ENCODE measurements at places on chromosomes 3 and 15.

GRCh38 chr15:100602823-100603393, 519 bp downstream of the ASB7 start:
- DNase-seq: peak; percentile 88

DNA sequence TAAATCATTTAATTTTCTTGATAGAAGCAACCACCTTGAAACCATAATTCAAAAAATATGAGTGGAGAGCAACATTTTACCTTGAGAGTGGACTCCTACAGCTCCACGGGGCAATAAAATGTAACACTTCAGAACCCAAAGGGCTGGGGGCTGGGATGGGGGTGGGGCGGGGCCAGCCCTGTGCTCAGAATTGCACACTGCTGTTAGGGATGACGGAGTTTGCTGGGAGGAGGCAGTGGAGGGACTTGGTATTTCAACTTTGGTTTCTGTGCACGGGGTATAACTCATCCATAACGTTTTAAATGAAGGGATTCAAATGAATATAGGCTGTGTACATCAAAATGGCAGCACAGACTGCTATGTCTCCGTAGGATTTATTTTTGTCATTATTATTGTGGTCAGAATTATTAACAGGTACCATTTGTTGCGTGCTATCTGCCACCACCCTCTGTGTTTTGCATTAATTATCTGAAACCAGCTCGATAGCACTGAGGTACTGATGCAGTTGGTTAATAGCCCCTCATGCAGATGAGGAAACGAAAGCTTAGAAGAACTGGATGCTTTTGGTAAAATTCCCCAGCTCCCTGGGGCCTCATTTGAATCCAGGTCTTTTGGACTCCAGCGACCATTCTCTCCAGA, 29.4 kb upstream of the WNT5A start:
- DNase-seq: no peak

GRCh38 chr3:159796744-159797143, 191.9 kb upstream of the IL12A start:
- DNase-seq: no peak

DNA sequence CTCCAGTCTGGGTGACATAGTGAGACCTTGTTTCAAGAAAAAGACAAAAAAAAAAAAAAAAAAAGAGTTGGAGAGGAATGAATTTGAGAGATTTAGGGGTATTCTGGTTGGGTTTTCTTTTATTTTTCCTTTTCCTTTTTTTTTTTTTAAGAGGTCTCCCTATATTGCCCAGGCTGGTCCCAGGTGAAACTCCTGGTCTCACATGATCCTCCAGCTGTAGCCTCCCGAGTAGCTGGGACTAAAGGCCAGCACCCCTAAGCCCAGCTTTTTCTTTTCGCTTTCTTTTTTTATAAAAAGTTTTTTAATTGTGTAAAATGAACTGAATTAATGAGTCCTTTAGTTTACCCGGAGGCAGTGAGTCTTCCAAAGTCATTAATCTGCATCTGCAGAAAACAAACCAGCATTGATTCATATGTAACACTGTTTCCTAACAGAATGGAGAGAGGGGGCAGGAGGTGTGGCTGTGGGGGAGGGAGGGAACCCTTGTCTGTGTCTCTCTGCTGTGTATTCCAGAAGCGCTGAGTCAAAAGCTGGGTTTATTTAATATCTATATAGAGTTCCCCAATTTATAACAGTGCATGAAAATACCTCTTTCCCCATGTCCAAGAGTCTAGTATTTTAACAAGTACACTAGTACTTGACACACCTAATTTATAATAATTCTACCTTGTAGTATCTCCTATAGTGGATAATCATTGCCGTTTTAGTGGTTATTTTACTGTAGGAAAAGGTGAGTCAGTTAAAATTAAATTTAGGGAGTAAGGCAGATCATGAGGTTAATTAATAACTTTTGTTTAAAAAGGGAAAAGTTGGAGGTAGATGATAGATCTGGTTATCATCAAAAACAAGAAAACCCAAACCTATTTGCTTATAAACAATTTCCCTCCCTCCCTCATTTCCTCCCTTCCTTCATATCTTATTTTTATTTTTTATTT, 2.6 kb upstream of the DPPA4 start:
- no peak for DNase-seq

DNA sequence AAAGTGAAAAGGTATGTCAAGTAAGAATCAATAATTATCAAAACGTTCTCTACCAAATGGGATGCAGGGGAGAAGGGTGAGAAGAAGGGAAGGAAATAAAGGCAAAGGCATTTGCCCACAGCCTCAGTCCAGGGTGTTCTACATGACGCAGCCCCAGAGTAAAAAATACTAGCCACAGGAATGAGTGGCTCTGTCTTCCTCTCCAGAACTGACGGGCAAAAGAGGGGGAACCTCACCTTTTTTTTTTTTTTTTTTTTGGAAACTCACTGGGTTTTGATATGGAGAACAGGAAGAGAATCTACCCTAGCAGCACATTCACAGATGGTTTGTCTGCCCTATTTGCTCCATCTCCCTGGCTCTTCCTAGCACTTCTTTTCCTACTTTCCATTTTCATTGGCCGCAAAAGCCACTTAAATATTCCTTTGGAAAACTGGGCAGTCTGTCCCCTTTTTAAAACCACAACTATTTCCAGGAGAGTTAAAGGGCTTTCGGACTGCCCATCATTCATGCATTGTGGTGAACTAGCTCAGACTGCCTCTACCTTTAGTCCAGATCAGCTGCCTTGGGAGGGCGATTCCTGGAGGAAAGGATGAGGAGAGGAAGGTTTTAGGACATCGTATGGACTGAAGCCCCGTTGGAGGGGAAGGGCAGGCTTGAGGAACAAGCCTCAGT, 28.2 kb downstream of the B3GNT5 start:
- no peak for DNase-seq

All from stimulated activated effector memory CD8-positive, alpha-beta T cell treated with anti-CD3 and anti-CD28 coated beads, Interleukin-12 subunit alpha, Interleukin-12 subunit beta, amount 100 ng/mL, for 72 hours (primary cell).